Stimulated activated CD4-positive, alpha-beta T cell treated with anti-CD3 and anti-CD28 coated beads, Interleukin-12 subunit alpha, Interleukin-12 subunit beta, amount 100 ng/mL, for 48 hours (primary cell): ENCODE measurements at places on chromosomes 12 and 14.

GRCh38 chr12:117845271-117845904 lies 123.4 kb downstream of the KSR2 start:
- no peak for DNase-seq

- no peak for DNase-seq
Observed at GRCh38 chr12:54585243-54585642, 3.2 kb downstream of the PPP1R1A start.

- no peak for DNase-seq
Observed at GRCh38 chr12:56833780-56834179, 70.7 kb downstream of the HSD17B6 start.

GRCh38 chr14:35337269-35338255 lies 45.4 kb downstream of the PSMA6 start:
- no peak for DNase-seq

GRCh38 chr12:116009805-116010204 lies 267.7 kb downstream of the MED13L start:
- DNase-seq: no peak

DNA sequence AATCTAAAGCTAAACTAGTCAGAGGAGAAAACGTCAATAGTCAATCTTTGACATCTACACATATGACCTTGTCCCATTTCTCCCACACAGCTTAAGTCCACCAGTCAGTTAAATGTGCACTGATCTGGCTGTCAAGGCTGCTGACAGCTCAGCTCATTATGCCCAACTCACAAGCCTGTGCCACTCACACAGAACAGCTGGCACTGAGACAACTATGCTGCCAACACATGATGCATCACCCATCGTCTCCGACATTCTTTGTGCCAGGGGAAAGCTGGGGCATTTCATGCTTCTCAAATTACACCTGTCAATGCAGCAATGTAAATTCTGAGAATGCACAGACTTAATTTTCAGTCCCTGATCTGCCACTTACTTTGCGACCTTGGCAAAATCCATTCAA lies 25.3 kb downstream of the GNS start:
- no peak for DNase-seq

DNA sequence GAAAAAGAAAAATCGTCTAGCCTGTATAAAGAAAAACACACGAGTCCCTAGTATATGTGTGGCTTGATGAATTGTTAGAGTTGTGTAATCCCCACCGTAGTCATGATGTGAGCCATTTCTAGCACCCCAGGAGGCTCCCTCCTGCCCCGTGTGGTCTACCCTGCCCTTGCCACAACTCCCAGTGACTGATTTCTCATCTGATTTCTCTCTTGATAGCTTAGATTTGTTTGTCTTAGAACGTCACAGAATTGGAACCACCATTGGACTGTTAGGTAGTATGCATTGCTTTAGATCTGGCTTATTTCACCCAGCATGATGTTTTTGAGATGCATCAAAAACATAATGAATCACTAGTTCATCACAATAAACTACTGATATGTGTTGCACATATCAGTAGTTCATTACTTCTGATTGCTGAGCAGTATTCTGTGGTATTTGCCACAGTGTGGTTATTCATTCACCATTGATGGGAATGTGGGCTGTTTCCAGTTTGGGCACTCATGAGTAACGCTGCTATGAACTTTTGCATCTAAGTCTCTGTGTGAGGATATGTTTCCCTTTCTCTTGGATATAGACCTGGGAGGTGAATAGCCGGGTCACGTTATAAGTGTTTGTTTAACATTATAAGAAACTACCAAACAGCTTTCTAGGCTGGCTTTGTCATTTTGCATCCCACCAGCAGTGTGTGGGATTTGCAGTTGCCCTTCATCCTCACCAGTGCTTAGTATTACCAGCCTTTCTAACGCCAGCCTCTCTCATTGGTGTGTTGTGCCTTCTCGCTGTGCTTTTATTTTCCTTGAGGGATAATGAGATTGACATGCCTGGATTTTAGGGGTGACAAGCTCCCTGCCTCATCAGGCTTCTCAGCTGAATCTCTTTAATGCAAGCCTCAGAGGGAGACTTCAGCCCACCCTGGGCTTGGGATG lies 31.9 kb upstream of the NCOR2 start:
- DNase-seq: no peak

- DNase-seq: no peak
Observed at GRCh38 chr12:71555191-71555590, 108.5 kb downstream of the ZFC3H1 start.

DNA sequence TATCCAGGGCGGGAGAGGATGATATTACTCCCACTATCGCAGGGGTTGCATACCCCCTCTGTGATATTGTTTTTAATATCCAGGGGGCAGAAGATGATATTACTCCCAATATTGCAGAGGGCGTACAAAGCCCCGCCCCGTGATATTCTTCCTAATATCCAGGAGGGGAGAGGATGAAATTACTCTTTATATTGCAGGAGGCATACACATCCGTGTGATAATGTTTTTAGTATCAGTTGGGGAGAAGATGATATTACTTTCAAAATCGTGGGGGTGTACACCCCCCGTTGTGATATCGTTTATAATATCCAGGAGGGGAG lies 52.9 kb upstream of the OXA1L start:
- no peak for DNase-seq

DNA sequence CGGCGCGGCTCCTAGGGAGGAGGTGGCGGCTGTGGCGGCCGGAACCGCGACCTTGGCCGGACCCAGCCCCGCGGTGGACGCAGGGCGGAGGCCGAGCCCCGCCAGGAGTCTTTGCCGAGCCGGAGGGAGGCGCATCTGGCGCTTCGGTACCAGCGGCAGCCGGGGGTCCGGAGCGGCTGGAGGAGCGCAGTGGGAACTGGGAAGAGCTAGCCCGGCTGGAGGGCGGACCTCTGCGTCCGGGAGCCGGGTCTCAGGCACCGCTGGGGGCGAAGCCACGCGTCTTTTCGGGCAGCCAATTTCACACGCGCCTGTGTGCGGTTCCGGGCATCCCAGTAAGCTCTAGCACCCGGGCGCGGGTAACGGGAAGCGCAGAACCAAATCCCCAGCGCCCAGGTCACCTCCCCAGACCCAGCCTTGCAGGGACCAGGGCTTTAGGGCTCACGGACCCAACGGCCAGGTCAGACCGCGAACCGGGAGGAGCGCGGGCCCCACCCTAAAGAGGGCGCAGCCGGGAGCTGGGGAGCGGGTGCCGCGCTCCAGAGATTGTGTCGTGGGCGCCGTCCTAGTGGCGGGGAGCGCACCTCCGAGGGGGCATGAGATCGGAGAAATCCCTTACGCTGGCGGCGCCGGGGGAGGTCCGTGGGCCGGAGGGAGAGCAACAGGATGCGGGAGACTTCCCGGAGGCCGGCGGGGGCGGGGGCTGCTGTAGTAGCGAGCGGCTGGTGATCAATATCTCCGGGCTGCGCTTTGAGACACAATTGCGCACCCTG lies 89.4 kb downstream of the GALNT8 start:
- DNase-seq: peak; percentile 23

- no peak for DNase-seq
Observed at GRCh38 chr12:112792301-112792700, 753 bp downstream of the RPH3A start.

DNA sequence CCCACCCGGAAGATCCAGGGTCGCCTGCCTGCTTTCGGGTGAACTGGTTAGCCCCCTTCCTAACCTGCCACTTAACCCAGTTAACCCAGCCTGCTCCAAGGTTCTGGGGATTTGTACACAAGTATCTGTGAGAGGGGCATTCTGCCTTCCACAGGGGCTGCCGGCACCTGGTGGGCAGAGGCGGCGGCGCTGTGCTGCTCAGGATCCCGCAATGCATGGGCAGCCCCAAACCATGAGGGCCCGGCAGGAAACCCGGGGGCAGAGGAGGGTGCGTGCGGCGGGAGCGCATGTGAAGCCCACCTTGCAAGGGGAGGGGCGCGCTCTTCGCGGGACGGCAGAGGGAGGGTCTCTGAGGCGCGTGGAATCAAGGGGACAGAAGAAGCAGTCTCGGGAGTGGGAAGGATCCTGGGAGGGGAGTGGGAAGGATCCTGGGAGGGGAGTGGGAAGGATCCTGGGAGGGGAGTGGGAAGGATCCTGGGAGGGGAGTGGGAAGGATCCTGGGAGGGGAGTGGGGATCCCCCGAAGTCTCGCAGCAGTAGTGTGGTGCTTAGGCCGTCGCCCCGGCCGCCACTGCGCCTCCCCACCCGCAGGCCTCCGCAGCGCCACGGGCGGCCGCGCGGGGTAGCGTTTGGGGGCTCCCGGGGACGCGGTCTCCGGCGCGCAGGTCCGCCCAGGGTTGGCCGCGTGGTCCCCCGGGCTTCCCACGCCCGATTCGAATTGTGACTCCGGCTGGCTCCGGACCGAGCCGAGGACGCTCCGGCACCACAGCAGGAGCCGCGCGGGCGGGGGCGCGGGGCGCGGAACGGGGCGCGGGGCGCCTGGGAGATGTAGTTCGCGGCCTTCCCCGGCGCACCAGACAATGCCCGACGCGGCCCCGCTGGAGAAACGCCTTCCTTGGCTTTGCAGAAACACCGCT lies 4.9 kb upstream of the MTA1 start:
- peak; percentile 54 for DNase-seq

DNA sequence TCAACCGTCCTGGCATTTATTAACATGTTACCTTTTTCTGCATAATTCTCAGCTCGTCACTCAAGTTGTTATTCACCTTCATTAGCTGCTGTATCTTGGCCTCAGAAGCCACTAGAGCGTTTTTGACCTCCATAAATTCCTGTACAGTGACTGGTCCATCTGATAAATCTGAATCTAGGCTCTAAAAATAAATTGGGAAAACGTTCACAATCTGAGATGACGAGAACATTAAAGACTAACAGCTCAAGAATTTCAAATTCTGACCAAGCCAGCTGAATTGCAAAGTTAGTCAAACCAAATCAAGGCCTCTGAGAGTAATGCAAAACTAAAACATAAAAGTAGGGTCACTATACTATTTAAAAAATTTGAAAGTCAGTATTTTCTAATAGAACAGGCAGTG lies 45.0 kb downstream of the GIT2 start:
- DNase-seq: no peak

DNA sequence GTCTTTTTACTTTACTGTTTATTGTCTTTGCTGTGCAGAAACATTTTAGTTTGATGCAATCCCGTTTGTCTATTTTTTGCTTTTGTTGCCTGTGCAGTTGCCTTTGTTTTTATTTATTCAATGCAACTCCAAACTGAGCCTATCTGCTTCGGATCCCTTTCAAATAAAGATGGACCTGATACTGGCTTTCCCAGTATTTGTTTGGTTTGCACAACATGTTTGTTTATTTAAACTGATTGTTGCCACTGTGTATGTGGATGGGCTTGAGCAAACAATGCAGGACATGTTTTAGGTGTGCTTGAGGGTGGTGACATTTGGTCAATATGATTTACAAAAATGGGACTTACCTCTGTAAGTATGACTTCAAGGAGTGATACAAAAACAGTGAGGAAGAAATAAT lies 6.7 kb downstream of the TRHDE start:
- no peak for DNase-seq

- no peak for DNase-seq
Observed at GRCh38 chr12:31477687-31478086, 113.2 kb downstream of the DENND5B start.

DNA sequence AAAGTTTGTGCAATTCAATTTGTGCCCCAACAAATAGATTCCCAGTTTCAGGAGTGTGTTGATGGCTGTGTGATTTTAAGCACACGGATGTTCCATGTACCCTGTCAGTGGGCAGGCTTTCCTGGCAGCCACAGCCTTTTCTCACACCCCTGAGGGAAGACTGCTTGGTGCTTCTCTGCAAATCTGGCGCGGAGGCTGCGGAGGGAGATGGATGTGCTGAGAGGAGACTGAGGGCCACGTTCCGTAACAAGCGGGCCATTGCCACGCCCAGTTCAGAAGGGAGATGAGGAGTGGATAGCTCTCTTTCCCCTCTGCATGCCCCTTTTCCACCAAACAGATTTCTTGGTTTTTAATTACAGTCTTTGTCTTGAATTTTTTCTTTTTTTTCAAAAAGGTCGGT lies 89.1 kb downstream of the BEGAIN start:
- DNase-seq: no peak

DNA sequence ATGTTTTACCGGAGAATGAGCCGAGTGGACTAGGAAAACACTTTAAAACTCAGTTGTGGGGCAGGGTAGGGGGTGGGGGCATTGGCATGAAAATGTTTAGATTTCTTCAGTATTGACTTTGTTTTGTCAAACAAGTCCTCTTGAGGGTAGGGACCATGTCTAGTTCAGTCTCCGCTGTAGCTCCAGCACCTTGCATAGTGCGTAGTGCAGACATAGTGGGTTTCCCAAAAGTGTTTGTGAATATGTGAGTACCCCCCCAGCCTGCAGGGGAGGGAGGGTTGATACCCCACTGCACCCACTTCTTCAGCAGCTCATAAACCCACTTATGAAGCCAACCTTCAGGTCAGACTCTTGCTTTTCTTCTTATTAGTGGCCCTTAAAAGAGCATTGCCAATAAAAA lies 71.4 kb downstream of the TTC9 start:
- no peak for DNase-seq

GRCh38 chr12:19884021-19884492 lies 444.8 kb downstream of the AEBP2 start:
- DNase-seq: no peak

DNA sequence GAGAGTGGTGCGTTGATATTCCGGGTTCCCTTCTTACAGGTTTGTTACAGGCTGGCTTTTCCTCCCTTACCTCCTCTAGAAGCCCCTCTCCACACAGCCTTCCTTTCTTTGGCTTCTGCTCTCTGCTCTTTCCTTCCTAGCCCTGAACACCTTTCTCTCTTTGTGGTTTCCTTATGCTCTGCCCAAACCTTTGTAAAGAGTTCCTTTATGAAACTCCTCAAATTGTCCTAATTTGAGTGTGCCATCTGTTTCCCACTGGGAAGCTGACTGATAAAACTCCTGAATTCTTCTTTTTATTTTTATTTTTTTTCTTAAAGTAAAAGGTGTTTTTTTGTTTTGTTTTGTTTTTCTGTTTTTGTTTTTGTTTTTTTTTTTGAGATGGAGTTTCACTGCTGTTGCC lies 60.1 kb upstream of the OTX2 start:
- no peak for DNase-seq

DNA sequence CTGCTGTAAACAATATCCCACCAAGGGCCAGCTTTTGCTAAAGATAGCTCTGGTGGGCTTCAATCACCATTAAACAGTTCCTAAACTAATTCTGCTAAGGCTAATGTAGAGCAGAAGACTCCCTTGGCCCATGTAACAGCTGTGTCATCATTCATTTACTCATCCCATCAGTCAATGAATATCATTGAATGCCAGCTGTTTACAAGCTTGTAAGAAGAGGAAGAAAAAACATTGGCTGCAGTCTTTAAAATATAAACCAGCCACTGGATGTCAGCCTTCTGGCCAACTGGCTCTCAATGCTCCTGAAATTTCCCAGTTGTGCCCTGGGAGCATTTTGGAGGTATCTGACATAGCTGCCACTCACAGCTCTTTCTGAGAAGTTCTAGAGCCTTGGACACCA lies 18.0 kb upstream of the MAP3K9 start:
- DNase-seq: no peak

DNA sequence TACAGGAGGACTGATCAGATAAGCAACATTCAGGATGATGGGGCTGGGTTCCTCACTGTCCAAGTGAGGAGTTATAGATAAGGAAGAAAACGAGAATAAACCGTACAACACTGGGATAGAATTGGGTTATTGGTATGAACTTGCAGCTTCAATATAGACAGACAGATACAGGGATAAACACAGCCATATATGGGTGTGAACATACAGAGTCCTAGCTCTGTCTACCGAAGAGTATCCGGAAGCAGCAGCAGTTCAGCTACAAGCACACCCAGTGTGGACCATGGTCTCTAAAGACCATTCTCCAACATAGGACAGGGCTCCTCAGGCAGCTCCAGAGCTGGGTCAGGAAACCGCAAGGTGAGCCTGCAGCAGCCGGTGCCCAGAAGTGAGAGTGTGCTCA lies 40.8 kb downstream of the CDC42BPB start:
- no peak for DNase-seq
